B cell (primary cell): ENCODE measurements at places on chromosomes 12 and 14.
A peak's percentile ranks its signal among the peaks of the same experiment; 100 is the strongest.

DNA sequence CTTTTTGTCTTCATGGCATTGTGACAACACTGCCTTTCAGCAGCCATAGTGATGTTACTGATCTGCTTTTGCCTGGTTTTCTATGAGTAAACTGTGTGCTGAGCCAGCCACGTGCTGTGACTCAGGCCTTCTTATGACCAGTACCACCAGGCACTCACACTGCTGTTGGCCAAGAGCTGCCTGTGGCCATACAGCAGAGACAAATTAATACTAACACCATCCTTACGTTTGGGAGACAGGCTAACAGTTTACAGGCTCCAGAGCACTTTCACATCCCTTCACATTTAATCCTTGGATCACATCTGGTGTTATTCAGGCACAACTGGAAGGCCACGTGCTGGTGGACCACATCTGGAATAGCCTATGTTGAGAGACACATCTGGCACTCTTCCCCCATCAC, 377.9 kb downstream of the CCDC91 start:
- H3K4me1 ChIP-seq = no peaks in the 10 kb centered on the region
- H3K27ac ChIP-seq = no peak overlapping the region
- H3K36me3 ChIP-seq = no peaks in the 10 kb centered on the region
- no peak overlapping the region for H3K4me3 ChIP-seq
- DNase-seq = no peak

DNA sequence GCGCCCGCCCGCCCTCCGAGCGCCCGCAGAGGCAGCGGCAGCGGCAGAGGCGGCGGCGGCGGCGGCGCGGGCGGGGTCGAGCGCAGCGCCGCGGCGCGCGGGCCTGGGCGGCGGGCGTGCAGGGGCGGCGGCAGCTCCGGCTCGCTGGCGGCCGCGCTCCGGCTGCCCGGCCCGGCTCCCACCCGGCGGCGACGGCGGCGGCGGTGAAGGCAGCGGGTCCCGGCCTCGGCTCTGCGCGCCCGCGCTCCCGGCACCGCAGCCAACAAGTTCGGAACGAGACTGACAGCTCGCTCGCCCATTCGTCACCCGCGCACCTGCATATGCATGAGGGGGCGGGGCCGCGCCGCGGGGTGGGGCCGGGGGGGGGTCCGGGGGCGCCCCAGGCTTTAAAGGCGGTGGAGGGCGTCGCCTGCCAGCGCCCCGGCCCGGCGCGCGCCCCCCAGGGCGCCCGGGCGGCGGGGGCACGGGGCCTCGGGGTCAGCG, at the start of gene JAG2:
JAG2 (minus strand) TSS at position 281 of the 483 bp plus-strand sequence. CDS start 356 bp downstream, outside the sequence.
- H3K4me1 ChIP-seq = peaks cover 23% of the 10 kb centered on the region
- no peaks in the 10 kb centered on the region for H3K36me3 ChIP-seq
- H3K4me3 ChIP-seq = peak within 1 kb of the TSS; percentile 40
- H3K27me3 ChIP-seq = peaks cover 38% of the 10 kb centered on the region
- H3K27ac ChIP-seq = no peak within 1 kb of the TSS

DNA sequence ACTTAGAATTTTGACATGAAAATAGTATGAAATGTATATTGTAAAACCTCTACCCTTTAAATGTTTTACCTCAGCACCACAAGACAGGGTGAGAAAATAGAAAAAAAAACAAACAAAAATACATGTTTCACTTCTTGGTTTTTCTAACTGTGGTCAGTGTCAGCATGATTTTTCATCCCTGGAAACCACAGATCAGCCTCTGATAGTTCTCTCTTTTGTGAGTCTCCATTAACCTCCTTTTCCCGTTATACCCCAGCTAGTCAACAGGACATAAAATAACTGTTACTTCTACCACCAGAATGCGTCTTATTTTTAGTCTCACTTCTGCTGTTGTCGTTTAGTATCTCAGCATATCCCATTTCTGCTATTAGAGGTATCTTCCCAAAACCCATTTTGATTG, 48.3 kb upstream of the KCNMB4 start:
- peaks cover 17% of the 10 kb centered on the region for H3K4me1 ChIP-seq
- no peaks in the 10 kb centered on the region for H3K27me3 ChIP-seq
- H3K4me3 ChIP-seq = no peak overlapping the region
- no peak overlapping the region for H3K27ac ChIP-seq
- peaks cover 3% of the 10 kb centered on the region for H3K36me3 ChIP-seq

GRCh38 chr14:85917716-85918115, 387.8 kb downstream of the FLRT2 start:
- no peaks in the 10 kb centered on the region for H3K27me3 ChIP-seq
- H3K4me3 ChIP-seq = no peak overlapping the region
- no peaks in the 10 kb centered on the region for H3K4me1 ChIP-seq
- no peaks in the 10 kb centered on the region for H3K36me3 ChIP-seq
- H3K27ac ChIP-seq = no peak overlapping the region

- no peaks in the 10 kb centered on the region for H3K27me3 ChIP-seq
- H3K4me1 ChIP-seq = peaks cover 10% of the 10 kb centered on the region
- no peak for DNase-seq
- no peak overlapping the region for H3K4me3 ChIP-seq
Measured at GRCh38 chr14:50319721-50320120, 7.6 kb downstream of the DMAC2L start.

GRCh38 chr12:92987362-92987761, 58.3 kb upstream of the EEA1 start:
- no peaks in the 10 kb centered on the region for H3K36me3 ChIP-seq
- peak; percentile 72 for DNase-seq
- H3K27ac ChIP-seq = peak overlapping the region; percentile 77
- H3K27me3 ChIP-seq = no peaks in the 10 kb centered on the region

DNA sequence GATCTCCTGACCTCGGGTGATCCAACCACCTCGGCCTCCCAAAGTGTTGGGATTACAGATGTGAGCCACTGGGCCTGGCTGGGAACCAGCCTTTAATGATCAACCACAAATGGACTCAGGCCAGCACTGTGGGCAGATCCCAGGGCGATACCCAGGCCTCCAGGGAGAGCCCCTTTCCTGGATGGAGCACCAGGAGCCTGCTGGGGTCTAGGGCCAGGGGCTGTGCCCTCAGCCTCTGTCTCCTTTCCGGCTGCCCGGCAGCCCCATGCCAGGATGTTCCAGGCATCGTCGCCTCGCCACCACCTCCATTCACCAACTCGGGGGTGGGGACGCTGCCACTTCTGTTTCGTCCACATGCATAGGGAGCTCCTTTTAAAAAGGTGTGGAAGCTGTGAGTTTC, 2.3 kb downstream of the ADGRD1 start:
- peaks cover 4% of the 10 kb centered on the region for H3K27me3 ChIP-seq
- peaks cover 17% of the 10 kb centered on the region for H3K4me1 ChIP-seq
- DNase-seq = no peak

- H3K27me3 ChIP-seq = no peaks in the 10 kb centered on the region
- H3K36me3 ChIP-seq = no peaks in the 10 kb centered on the region
- DNase-seq = no peak
- no peak overlapping the region for H3K27ac ChIP-seq
Measured at GRCh38 chr12:29563636-29564035, 66.2 kb upstream of the OVCH1 start.

- no peaks in the 10 kb centered on the region for H3K36me3 ChIP-seq
- no peak overlapping the region for H3K27ac ChIP-seq
- H3K27me3 ChIP-seq = no peaks in the 10 kb centered on the region
- peak; percentile 75 for DNase-seq
Measured at GRCh38 chr12:123043536-123044001, 63.1 kb downstream of the ARL6IP4 start.

DNA sequence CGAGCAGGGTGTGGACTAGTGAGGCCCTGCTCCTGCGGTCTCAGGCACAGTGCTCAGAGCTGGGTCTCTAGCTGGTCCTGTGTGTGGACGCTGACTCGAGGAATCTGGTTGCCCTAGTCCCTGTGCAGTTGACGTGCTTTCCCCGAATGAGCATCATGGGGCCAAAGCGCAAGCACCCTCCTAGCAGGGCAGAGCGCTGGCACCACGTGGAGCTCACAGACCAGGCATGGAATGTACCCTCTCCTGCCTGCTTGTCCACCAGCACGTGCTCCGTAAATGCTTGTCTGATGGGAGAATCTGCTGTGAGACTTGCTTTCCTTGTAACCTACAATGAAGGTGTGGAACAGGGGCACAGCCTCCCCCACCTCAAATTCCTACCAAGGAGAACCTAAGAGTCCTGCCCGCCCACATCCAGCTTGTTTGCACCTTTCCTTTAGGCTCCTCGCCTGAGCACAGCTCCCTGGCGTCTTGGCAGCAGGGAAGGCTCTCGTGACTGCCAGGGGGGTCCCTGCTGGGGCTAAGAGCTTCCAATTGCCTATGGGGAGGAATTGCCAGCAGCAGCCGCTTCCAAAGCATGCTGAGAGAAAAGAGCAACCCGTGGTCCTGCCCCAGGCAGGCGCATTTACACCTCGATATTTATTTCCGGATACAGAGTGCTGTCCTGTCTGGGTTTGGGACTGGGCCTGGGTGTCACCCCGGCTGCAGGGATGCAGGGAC, 125.0 kb downstream of the PIWIL1 start:
- DNase-seq = no peak
- no peak overlapping the region for H3K27ac ChIP-seq
- no peaks in the 10 kb centered on the region for H3K27me3 ChIP-seq
- H3K36me3 ChIP-seq = no peaks in the 10 kb centered on the region
- no peak overlapping the region for H3K4me3 ChIP-seq

DNA sequence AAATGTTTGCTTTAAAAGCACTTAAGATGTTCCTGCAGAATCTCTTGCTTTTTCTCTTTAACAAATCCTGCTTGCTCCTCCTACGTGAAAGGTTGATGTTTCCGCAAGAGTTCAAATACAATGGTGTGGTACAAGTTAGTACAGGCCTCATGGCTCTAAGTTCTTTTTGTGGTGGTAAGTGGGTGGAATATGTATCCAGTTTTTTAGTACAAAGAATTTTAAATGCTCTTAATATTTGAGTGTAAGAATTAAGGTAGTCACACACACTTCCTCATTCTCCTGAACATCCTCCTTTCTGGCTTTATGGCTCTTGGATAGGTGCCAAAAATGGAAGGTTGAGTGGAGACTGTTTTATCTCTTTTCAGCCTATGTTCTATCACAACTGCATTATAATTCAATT, 1.8 kb downstream of the OTOGL start:
- H3K27ac ChIP-seq = no peak overlapping the region
- H3K4me3 ChIP-seq = no peak overlapping the region
- H3K27me3 ChIP-seq = no peaks in the 10 kb centered on the region
- H3K4me1 ChIP-seq = no peaks in the 10 kb centered on the region

GRCh38 chr14:84797326-84797725, 732.6 kb upstream of the FLRT2 start:
- H3K27me3 ChIP-seq = no peaks in the 10 kb centered on the region
- no peak overlapping the region for H3K27ac ChIP-seq
- no peaks in the 10 kb centered on the region for H3K4me1 ChIP-seq
- no peaks in the 10 kb centered on the region for H3K36me3 ChIP-seq
- H3K4me3 ChIP-seq = no peak overlapping the region
- no peak for DNase-seq

DNA sequence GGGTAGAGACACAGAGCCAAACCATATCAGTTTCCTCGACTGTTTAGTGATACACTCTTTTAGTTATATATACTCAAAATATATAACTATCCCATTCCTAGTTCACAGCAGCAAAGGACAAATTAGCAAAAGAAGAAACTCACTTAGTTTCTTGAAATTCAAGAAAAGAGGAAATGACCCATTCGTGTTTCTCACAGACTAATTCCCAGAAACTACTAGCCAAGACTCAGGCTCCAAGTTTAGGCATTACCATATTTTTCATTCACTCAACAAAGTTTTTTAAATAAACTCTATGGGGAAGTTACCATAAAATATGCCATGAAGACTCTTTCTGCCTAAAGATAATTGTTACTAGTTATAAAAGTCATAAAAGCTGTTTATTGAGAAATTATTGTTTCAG, 152.3 kb upstream of the DAAM1 start:
- H3K27me3 ChIP-seq = no peaks in the 10 kb centered on the region
- no peaks in the 10 kb centered on the region for H3K36me3 ChIP-seq
- DNase-seq = no peak
- H3K4me3 ChIP-seq = no peak overlapping the region
- no peak overlapping the region for H3K27ac ChIP-seq

DNA sequence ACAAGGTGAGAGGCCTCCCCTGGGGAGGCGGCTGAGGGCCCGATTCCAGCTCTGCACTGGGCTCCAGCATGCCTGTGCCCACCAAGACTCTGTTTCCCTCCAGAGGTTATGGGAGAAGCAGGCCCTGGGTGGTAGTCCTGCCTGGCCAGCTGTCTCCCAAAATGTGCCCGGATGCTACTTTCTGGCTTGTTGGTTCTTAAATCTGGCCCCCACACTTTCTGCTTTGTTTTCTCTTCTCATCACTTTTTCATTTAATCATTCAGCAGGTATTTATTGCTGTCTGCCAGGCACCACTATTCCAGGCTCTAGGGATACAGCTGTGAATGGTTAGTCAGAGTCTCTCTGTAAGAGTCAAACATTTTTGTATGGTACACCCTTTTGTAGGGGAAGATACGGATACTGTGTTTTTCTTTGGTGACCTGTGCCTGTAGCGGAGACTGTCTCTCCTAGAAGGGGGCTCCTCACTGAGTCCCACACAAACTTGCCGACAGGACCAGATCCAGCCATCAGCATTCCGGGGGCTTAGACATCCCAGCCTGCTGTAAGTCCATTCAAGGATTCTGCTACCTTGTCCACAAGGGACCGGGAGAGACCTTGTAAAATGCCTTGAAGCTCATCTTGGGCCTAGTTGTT, 3.8 kb downstream of the DHRS2 start:
- no peaks in the 10 kb centered on the region for H3K4me1 ChIP-seq
- no peak for DNase-seq
- H3K36me3 ChIP-seq = no peaks in the 10 kb centered on the region

DNA sequence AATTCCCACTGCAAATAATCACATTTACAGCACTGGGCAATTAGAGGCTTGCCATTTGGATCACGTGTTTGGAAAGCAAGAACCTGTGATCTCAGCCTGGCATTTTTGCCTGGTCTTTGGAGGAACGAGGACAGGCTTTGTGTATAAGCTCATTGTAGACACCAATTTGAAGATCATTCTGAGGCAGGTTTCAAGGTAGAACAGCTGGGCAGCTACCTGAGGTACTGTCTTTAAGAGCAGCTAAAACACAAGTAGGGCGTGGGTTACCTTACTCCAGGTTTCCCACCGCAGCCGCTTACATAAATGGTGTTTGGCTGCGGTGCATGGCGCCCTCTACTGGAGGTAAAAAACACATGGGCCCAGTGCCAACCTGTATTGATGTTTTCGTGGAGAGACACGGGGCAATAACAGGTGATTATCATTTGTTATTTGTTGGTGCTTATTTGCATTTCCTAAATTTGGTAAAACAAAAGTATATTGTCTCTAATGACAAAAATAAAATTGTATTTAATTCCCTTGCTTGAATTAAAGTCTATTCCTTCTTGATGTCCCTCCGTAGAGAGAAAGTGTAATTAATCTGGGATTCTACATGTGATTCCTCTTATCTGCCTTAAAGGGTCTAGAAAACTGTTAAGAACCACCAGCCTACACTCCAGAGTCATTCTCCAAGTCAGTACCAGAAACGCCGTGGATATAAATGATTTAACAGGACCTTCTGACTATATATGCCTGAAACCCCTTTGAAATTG, 69.7 kb downstream of the SVOP start:
- H3K4me1 ChIP-seq = no peaks in the 10 kb centered on the region
- H3K4me3 ChIP-seq = no peak overlapping the region
- H3K27me3 ChIP-seq = no peaks in the 10 kb centered on the region
- H3K27ac ChIP-seq = no peak overlapping the region
- peak; percentile 85 for DNase-seq
- no peaks in the 10 kb centered on the region for H3K36me3 ChIP-seq

GRCh38 chr14:76175942-76176341, 24.2 kb downstream of the GPATCH2L start:
- no peak overlapping the region for H3K4me3 ChIP-seq
- DNase-seq = no peak
- H3K4me1 ChIP-seq = no peaks in the 10 kb centered on the region
- peaks cover 18% of the 10 kb centered on the region for H3K36me3 ChIP-seq

- no peak overlapping the region for H3K27ac ChIP-seq
- H3K4me3 ChIP-seq = no peak overlapping the region
- no peaks in the 10 kb centered on the region for H3K36me3 ChIP-seq
Measured at GRCh38 chr12:40170593-40170992, 54.2 kb upstream of the LRRK2 start.
